ENCODE measurements at places on chromosomes 7 and 10. TPM values are rescaled to one million over a fixed set of nuclear protein-coding genes. Genes with fewer than 3 reads are reported as not detected.

UNCX gene
- total RNA-seq: not detected

GPR22 gene
- total RNA-seq: 25.4 TPM

SAP25 gene
- not detected for total RNA-seq

EIF5AL1 gene
- 0.08 TPM for total RNA-seq

C10orf120 gene
- total RNA-seq: not detected

VSTM2A gene
- total RNA-seq: not detected

EN2 gene
- not detected for total RNA-seq

INSYN2A gene
- 0.19 TPM for total RNA-seq

UPK3BL2 gene
- 7.7 TPM for total RNA-seq

PFKFB3 gene
- total RNA-seq: 13.8 TPM

ZNF425 gene
- total RNA-seq: 0.78 TPM

TBC1D12 gene
- total RNA-seq: 6.3 TPM

DOCK1 gene
- 31.2 TPM for total RNA-seq

NIPSNAP2 gene
- 251 TPM for total RNA-seq

GCK gene
- total RNA-seq: 3.7 TPM

CYP3A7 gene
- total RNA-seq: not detected

SEMA3E gene
- total RNA-seq: 0.70 TPM

UCN3 gene
- total RNA-seq: not detected

PAPOLB gene
- 0.05 TPM for total RNA-seq

ZNF438 gene
- 12.5 TPM for total RNA-seq

FGFR2 gene
- total RNA-seq: 0.19 TPM

ZKSCAN5 gene
- total RNA-seq: 7.0 TPM
